ENCODE measurements at places on chromosomes 1 and 21. TPM values are rescaled to one million over a fixed set of nuclear protein-coding genes. Genes with fewer than 3 reads are reported as not detected.

Gene OR2L2
- total RNA-seq, result under 0.01 TPM

Gene PCP4L1
- not detected for total RNA-seq

Gene PGLYRP4
- not detected for total RNA-seq

Gene PRAMEF25
- not detected for total RNA-seq

Gene ASCL5
- under 0.01 TPM for total RNA-seq

Gene RGSL1
- total RNA-seq, result not detected

Gene NPPA
- not detected for total RNA-seq

Gene HNRNPU
- 383 TPM for total RNA-seq

Gene RASSF5
- total RNA-seq, result 1.8 TPM

Gene CELA2B
- total RNA-seq, result not detected

Gene ZNF695
- 2.6 TPM for total RNA-seq

- DNase-seq, result no peak
Measured at GRCh38 chr1:54865238-54866073, 21.5 kb downstream of the DHCR24 start.

GRCh38 chr1:224623743-224624333 is 7.7 kb downstream of the CNIH3 start:
- peak; percentile 84 for DNase-seq

DNA sequence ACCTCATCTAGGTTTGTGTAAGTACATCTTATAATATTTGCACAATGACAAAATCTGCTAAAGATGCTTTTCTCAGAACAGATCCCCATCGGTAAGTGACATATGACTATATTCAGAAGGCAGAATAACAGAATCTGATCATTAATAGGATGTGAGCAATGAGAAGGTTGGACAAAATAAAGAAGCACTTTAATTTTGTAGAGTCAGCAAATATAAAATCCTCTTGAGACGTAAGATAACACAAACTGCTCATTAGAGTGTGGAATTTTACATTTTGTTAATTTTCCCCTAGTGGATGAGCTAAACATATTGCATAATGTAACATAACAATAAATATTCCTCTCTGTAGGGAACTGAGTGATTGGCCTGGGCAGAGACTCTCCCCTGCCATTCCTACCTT is 658.4 kb upstream of the ZP4 start:
- no peak for DNase-seq

DNA sequence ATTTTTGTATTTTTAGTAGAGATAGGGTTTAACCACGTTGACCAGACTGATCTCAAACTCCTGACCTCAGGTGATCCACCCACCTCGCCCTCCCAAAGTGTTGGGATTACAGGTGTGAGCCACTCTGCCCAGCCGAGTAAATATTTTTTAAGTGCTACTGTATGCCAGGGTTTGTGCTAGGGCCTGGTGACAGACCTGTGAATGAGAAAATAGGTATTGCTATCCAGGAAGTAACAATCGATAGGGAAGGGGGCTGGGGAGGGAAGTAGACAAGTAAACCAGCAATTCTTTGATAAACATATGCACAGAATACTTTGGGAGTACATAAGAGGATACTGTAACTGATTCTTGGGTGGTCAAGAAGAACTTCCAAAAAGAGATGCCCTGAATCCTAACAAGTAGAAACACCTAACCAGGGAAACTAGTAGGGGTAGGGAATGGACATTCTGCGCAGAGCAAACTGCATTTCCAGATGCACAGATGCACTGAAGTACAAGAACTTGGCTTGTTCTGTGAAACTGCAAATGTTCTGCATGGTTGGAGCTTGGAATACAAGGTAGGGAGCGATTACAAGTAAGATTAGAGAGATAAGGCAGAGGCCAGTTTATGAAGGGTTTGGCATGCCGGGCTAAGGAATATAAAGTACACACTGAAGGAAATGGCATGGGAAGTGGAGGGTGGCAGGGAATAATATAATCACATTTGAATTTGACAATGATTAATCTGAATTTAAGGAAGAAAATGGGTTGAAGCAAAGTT is 19.0 kb upstream of the DOCK7 start:
- DNase-seq, result no peak

DNA sequence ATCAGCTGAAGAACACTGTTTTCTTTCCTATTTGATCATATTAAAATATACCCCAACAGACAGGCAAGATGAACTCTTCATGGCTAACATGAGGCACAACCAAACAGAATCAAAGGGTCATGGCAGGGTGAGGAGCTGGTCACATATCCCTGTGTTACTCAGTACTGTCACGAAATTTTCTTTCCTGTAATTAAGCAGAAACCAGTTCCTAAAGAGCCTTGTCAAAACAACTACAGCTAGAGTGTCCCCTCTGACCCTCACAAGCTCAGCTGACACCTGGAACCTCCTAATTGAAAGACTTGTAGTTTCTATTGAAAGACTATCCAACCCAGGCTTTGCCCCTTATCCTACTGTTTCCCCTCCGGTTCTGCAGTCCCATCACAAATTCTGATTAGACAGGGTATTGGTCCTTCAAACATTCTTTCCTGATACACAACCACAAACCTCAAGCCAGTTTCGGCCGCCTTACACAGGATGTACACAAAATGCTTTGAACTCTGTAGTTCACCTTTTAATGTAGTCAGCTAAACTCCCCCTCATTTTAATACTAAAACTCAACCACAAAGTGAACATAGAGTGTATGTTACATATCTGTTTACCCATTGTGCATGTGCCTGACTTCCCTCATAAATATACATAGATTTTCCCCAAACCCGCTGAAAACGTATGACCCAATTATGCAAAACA is 651.9 kb downstream of the MRPL39 start:
- no peak for DNase-seq

- no peak for DNase-seq
Measured at GRCh38 chr1:47378147-47378546, 37.9 kb upstream of the FOXE3 start.

GRCh38 chr1:190399233-190399632 is 78.4 kb downstream of the BRINP3 start:
- no peak for DNase-seq

DNA sequence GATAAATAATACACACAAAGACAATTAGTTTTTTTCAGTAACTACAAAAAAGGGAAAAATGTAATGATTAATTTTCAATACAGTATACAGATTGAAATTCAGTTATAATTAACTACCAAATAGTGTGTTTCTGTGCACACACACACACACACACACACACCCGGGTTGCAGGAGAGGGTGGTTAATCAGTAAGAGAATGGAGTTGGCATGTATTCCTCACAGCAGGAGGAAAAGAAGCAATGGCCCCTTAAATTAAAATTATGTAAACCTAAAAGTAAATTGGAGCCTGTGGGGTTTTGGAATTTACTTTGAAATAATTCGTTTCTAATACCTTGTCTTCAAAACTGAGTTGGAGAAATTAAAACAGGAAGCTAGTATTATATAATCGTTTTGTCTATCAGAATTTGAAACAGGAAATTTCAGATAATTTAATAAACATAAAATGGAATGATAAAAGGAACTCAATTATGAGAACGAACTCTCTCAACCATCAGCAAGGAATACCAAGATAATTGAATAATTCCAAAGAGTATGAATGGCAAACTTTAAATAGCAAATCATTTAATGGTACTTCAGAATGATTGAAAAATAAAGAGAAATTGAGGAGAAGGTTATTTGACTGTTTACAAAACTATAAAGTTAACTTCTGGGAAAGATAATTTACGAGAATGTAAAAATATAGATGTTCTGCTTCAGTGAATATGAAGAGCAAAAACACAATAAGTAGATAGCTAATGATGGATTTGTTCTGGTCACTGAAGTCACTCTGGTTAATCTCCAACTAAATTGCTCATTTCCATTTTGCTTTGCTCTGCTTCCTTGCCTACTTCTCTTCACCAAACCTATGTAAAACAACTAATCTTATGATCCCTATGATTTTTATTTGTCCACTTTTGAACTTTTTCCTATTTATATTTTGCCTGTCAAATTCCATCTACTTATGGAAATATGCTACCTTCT is 547.9 kb upstream of the ZP4 start:
- DNase-seq, result no peak

GRCh38 chr1:14392859-14393365 is 205.6 kb upstream of the KAZN start:
- no peak for DNase-seq

DNA sequence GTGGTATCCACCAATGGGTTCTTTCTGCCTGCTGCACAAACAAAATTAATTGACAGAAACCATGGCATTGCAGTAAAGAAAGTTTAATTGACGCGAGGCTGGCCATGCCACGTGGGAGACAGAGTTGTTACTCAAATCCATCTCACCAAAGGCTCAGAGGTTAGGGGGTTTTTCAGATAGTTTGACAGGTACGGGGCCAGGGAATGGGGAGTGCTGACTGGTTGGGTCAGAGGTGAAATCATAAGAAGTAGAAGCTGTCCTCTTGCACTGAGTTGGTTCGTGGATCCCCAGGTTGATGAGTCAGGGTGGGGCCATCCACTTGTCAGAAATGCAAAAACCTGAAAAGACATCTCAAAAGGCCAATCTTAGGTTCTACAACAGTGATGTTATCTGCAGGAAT is 941 bp upstream of the TBCE start:
- no peak for DNase-seq

DNA sequence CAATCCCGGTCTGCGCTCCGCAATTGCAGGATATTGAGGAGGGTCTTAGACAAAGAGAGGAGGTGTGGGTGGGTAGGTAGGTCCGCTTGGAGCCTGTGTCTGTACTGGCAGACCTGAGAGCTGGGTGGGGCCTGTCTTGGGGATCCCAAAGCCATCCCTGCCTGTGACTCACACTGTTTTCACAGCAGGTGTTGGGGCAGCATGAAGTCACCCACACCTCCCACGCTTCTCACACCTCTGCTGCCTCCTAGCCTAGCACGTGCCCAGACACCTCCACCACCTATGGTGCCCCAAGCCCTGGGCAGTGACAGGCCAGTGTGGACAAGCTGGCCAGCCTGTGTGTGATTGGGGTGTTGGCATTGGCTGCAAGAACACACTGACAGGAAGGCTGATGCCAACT is 65.7 kb upstream of the ECE1 start:
- no peak for DNase-seq

- DNase-seq, result no peak
Measured at GRCh38 chr1:62088439-62088838, 106.2 kb upstream of the L1TD1 start.

GRCh38 chr1:125065821-125066180 is 3881.0 kb downstream of the SRGAP2C start:
- no peak for DNase-seq

GRCh38 chr1:214500340-214501055 is 50.9 kb downstream of the PTPN14 start:
- DNase-seq, result no peak

DNA sequence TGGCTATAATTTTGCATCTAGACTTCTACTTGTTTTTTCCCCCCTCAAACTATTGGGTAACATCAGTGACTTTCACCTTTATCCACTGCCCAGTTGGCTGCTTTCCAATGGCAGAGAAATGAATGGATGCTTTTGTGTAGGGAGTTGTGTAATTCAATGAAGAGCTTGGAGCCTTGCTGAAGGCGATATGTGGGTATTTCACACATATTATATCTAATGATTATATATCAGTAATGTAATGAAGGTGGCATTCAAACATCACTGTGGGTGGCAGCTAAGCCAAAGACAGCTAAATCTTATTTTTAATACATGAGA is 81.2 kb downstream of the TGFB2 start:
- DNase-seq, result peak; percentile 64
